ENCODE measurements at places on chromosomes 5 and 9.

DNA sequence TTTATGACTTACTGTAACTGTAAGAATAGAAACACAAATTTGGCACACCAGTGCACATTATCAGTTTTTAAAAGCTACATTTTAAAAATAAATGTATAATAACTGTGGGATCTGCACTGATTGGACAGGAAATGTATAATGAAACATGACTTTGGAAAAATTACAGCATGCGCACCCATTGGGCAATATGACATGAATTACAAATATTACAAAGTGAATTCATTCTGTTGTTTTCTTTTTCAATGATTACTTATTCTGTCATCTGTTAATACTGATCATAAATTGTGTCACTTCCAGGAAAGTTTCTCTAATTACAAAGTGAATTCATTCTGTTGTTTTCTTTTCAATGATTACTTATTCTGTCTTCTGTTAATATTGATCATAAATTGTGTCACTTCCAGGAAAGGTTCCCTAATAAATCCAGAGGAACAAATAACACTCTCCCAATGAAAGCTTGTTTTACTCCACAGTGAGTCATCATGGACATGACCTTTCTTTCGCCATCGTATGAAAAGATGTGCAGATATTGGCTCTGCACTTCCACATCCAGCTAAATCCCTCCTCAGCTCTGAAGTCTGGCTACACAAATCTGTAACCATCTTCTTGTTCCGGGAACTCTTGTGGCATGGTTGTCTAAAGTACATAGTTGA lies 297.0 kb upstream of the HAPLN1 start:
- no peaks in the 10 kb centered on the region for H3K4me1 ChIP-seq
- DNase-seq = no peak
- no peaks in the 10 kb centered on the region for H3K36me3 ChIP-seq
- no peaks in the 10 kb centered on the region for H3K27me3 ChIP-seq
- H3K27ac ChIP-seq = no peak overlapping the region

- H3K36me3 ChIP-seq = no peaks in the 10 kb centered on the region
- no peak overlapping the region for H3K4me3 ChIP-seq
- peaks cover 4% of the 10 kb centered on the region for H3K27me3 ChIP-seq
- no peak overlapping the region for H3K27ac ChIP-seq
Observed at GRCh38 chr5:152499814-152500535, 94.9 kb upstream of the NMUR2 start.

- no peaks in the 10 kb centered on the region for H3K36me3 ChIP-seq
- H3K4me1 ChIP-seq = peaks cover 38% of the 10 kb centered on the region
Observed at GRCh38 chr9:78212868-78213267, 23.0 kb upstream of the CEP78 start.

DNA sequence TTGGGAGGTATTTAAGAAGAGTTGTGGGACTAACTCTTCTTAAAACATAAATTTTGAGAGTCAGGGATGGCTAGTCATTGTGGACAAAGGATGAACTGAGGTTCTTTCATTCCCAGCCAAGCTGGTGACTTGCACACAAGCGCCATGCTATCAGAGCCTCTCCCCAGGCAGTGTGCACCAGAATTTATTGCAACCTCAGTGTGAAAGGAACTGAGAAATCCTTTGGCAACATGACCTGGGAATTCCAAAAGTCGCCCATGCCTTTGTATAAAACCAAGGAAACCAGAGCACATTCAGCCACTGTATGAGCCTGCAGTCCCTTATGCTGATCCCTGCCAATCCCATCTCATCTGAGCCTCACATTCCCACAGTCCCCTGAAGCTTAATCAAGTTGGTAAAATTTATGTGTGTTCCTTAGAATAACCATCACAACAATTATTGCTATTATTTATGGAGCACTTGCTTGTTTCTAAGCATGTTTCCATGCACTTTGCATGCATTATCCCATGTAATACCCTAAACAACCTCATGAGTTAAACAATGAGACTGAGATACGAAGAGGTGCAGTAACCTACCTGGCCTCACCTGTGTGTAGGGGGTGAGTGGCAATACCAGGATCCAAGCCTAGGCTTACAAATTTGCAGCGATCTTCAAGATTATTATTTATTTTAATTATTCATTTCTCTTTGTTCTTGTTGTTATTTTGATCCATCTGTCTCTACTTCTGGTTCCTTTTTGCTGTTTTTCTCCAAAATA lies 116.4 kb downstream of the NTRK2 start:
- H3K4me1 ChIP-seq = no peaks in the 10 kb centered on the region
- no peak overlapping the region for H3K4me3 ChIP-seq
- DNase-seq = no peak

- H3K36me3 ChIP-seq = peaks cover 2% of the 10 kb centered on the region
- no peak for DNase-seq
- no peak overlapping the region for H3K27ac ChIP-seq
- no peaks in the 10 kb centered on the region for H3K27me3 ChIP-seq
- peaks cover 19% of the 10 kb centered on the region for H3K4me1 ChIP-seq
- H3K4me3 ChIP-seq = no peak overlapping the region
Observed at GRCh38 chr9:125821078-125821477, 73.9 kb downstream of the PBX3 start.

DNA sequence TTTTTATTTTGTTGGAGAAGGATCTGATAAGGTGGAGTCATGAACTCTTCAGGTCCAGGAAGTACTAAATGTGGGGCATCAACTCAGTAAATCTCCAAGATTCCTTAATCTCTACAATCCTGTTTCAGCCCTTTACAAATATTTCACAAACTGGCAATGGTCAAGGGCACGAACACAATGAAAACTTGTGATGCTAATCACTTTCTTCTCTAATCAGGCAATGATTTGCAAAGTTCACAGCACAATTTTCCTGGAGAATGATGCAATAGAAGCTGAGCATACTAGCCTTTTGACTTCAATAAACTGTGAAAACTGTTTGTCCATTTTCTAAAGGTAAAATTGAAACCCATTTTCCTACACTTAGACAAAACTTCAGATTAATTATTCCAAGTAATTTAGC lies 16.9 kb downstream of the GDF9 start:
- peaks cover 5% of the 10 kb centered on the region for H3K4me1 ChIP-seq
- no peak for DNase-seq
- no peak overlapping the region for H3K27ac ChIP-seq
- no peak overlapping the region for H3K4me3 ChIP-seq
